ENCODE measurements at places on chromosomes 4 and X.

DNA sequence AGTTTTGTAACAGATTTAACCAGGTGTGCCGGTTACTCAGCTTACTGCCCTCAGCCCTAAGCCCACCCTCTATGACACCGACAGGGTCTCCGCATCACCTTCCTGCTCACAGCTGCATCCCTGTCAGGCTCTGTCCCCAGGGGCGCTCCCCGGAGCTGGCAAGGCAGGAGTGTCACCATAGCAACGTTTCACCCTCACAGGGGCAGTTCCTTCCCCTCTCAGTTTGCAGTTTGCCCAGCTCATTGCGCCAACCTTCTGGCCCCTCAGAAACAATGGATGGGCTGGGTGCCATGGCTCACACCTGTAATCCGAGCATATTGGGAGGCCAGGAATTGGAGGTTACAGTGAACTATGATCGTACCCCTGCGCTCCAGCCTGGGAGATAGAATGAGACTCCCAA is 42.6 kb downstream of the RGS12 start:
- DNase-seq = no peak

DNA sequence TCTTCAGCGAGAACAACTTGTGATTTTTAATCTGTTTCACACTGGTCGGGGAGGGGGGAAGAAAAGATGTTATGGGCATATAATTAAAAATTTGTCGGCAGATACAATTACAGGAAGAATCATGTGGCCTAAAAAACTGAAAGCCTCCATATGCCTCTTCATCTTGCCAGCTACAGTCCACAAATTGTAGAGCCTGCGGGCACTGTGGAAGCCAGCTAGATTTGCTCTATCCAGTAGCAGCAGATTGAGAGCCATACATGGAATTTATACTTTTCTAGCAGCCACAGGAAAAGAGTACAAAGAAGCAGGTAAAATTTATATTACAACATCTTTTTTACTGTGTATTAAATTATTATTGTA is 147.3 kb downstream of the TBL1X start:
- no peak for DNase-seq

DNA sequence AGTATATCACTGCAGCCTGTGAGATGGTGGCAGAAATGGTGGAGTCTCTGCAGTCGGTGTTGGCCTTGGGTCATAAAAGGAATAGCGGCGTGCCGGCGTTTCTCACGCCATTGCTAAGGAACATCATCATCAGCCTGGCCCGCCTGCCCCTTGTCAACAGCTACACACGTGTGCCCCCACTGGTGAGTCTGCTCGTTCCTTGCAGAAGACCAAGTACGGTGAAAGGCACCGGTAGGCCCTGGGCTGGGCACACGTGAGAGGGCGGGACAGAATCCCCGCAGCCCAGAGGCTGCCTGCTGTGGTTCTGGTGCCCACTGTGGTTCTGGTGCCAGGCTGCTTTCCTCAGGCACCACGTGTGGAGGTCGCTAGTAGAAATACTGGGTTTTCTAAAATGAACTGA is 31.2 kb upstream of the MSANTD1 start:
- DNase-seq = no peak

- DNase-seq = no peak
Measured at GRCh38 chrX:338281-338835, 19.8 kb upstream of the GTPBP6 start.

GRCh38 chr4:168666531-168666930 is 169.7 kb downstream of the PALLD start:
- no peak for DNase-seq

DNA sequence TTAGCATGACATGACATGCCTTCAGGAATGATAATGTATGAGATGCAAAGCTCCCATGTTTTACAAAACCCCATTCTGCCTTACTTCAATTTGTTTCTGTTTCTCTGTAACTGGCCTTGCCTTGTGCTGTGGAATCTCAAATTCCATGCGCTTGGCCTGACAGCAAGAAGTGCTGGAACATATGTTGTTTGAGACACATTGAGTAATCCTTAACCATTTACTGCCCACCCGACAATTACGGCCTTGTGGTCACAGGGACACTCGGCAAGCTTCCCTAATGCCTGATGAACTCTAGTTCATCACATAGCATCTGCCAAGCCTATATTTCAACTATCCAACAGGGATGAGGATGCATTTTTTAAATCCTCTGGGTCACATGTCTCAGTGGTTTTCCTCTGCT is 226.4 kb upstream of the CASK start:
- DNase-seq = no peak

DNA sequence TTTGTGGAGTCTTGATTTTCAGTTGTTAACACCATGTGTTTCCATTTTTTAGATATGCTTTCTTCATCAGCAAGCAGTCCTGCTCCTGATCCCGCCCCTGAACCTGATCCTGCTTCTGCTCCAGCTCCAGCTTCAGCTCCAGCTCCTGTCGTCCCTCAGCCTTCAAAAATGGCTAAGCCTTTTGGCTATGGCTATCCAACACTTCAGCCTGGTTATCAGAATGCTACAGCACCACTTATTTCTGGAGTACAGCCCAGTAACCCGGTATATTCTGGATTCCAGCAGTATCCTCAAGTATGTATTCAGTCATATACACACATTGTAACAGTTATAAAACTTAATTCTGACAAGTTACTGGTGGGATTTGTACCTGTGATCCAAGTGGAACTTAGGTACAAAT is 60.9 kb downstream of the SEC24B start:
- no peak for DNase-seq

DNA sequence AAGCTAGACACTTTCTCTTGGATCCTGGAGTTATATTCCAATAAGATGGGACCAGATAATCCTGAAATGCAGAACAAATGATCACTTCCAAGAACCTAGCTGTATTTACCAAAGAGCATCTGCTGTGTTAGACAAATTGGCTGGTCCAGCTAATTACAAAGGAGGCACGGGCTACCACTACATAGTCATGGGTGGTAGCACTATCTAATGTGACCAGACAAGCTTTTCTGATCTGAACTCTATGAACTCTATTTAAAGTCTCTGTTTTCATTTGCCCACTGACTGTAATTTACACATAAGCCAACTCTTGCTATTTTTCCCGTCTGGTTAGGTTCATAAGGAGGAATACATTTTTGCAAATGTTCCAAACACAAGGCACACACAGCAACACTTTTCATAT is 34.6 kb downstream of the LNX1 start:
- no peak for DNase-seq

- DNase-seq = no peak
Measured at GRCh38 chr4:102819588-102820365, 7.6 kb downstream of the UBE2D3 start.

DNA sequence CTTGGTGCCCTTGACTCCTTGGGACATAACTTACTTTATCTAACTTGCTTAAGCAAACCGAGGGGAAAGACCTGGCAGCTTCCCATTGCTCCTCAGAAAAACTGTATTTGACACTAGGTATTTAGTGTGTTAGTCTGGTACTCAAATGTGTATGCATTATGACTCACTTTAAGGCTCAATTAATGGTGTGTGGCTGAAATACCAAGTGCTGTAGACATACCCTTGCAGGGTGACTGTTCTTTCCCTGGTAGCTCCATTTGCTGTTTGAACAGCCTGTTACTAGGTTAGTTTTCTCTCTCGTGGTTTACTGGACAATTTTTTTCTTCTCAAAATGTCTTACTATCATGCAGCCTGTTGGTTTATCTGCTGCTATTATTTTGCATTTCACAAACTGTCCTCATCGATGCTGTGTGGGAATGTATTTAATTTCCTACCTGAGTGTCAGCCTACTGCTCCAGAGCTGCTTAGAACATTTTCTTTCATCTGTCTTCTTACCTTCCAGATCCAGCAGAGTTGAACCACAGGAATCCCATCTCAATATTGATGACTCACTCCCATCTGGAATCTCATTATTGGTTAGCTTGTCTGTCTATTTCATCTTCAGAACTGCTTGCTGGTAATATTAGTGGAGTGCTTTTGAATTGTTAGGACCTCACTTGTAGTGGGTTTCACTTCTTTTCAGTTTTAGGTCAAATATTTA is 158.0 kb upstream of the FAT1 start:
- no peak for DNase-seq

DNA sequence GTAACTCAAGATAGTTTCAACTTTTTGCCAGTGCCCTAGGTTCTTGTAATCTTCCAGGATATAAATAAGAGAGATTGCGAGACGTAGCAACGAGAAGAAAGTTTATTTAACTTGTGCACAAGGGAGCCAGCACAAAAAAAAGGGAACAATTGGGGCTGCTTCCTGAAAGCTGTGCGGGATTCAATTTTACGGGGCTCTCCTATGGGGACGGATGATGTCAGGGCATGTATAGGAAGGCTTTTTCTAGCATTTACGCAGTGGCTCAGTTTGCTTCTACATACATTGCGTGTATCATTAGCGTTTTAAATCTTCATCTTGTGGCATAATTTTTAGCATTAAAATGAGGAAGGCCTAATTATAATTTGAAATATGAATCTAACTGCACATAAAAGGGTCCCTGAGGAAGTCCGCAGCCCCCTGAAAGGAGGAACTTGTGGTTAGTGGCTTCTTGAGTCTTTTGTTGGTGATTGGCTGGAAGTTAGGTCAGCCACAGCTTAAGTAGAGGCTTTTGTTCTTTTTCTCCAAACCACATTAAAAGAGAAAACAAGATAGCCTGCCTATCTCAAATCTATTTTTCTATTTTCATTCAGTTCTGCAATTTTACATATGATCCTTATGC is 668.2 kb upstream of the NDST4 start:
- peak; percentile 97 for DNase-seq

DNA sequence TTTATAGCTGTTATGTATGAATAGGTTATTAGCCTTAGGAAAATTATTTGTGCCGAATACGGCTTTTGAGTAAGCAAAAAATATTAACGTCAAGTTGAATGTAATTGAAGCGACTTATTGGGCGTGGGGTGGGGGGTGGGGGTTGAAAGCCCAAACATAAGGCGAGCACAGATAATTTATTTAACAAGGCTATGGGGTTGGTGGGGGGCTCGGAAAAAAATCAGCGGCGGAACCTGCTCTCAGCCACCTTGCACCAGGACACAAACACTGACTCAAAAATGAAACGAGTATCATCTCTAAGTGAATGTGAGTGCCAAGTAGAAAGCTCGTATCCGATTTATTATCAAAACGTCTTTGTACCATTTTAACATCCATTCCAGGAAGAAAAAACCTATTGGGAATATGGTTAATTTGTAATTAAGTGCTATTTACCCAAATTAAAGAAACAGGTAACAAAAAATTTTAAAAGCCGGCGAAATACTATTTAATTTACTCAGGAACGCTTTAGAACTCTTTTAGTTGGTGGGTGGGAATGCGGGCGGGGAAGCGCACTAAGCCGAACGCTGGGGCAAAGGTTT is 902 bp upstream of the LARP1B start:
- DNase-seq = no peak

DNA sequence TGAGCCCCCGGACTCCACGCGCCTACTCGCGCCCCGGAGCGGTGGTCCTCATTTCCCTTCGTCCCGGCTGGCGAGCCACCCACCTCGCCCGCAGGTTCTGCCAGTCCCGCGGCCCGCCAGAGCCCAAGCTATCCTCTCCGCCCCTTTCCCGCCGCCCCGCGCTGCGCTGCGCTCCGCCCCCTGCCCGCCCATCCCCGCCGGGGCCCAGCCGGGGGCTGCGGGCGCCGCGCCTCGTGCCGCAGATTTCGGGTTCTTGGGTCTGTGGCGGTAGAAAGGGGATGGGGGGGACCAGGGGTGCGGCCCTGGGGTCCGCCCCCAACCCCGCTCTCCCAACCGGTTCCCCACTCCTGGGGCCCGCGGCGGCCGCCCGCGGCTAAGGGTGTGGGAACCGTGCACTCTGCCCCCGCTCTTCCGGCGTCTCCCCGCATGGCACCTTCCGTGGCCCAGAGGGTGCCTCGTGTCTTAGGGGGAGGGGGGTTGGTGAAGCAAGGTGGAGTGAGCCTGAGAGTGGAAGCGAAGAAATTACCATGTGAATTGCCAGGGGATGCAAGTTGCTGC is 650.8 kb upstream of the DIPK2B start:
- DNase-seq = no peak

GRCh38 chr4:56757261-56757746 is 64.2 kb downstream of the SPINK2 start:
- no peak for DNase-seq

DNA sequence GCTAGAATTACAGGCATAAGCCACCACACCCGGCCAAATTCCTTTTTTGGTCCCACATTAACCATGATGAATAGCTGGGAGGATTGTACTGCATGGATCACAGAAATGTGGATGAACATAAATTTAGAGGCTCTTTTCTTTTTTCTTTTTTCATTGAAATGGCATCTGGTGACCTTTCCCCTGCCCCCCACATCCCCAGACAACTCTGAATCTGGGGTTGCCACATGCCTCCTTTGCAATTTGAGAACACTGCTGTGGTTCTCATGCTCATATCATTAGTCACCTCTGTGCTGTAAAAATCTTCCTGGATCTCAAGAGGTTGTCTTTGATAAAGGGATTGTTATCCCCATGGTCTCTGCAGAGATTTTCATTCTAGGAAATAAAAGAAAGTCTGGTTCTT is 22.8 kb upstream of the FMR1NB start:
- no peak for DNase-seq

DNA sequence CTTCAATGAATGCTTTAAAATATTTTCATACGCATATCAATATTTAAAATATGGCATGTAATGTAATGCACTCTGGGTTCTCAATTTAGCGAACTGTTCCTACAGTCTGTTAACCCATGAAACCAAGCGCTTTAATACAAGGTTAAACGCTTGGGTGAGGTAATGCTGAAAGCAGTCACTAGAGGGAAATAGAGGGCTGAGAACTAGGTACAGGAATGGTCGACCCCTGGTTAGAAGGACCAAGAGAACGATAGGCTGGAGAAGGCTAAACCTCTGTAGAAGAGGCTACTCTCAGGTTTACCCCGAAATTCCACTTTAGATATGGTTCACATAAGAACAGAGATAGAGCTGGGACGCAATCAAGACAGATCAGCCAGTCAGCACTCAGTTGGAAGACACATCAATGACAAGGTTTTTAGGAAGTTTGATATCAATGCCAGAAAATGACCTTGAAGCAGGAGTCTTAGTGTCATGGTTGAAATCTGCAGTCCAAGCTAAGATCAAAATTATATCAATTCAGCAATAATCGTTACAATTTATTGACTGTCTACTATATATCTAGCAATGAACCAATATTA is 26.9 kb downstream of the ARSJ start:
- peak; percentile 89 for DNase-seq

GRCh38 chr4:175745329-175745728 is 66.7 kb downstream of the GPM6A start:
- no peak for DNase-seq

- no peak for DNase-seq
Measured at GRCh38 chr4:40630335-40631021, 814 bp upstream of the RBM47 start.

DNA sequence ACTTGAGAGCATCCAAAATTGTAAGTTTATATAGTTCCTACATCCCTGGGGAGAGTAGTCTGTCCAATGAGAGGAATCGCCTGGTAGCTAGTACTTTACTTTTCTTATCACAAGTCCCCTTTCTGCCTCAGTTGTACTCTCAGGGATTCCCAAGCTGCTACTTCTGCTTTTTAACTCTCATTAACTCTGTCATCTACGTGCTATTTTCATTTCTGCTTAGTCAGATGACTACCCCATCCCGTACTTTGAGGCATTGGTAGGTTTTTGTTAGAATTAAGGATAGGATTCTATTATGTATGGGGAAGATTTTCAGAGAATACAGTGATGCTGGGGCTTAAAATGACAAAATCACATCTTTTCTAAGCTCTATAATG is 24.7 kb downstream of the RBPJ start:
- DNase-seq = no peak

Measured in Kasumi-1 (cell line).